Stimulated activated CD8-positive, alpha-beta memory T cell treated with anti-CD3 and anti-CD28 coated beads, Interleukin-12 subunit alpha, Interleukin-12 subunit beta, amount 100 ng/mL, for 1 hour (primary cell): ENCODE measurements at places on chromosomes 7 and 10.

DNA sequence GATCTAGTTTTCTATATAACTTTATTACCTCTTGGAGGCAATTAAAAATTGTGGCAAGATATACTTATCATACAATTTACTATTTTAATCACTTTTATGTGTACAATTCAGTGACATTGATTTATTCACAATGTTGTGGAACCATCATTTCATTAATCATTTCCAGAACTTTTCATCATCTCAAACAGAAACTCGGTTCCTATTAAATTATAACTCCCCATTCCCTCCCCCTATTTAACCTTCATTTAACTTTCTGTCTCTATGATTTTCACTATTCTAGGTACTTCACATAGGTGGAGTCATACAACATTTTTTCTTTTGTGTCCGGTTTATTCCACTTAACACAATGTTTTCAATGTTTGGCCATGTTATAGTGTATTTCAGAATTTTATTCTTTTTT lies 252.8 kb downstream of the REEP3 start:
- DNase-seq: no peak

- DNase-seq: no peak
Measured at GRCh38 chr7:103988468-103989199, 824 bp downstream of the RELN start.

DNA sequence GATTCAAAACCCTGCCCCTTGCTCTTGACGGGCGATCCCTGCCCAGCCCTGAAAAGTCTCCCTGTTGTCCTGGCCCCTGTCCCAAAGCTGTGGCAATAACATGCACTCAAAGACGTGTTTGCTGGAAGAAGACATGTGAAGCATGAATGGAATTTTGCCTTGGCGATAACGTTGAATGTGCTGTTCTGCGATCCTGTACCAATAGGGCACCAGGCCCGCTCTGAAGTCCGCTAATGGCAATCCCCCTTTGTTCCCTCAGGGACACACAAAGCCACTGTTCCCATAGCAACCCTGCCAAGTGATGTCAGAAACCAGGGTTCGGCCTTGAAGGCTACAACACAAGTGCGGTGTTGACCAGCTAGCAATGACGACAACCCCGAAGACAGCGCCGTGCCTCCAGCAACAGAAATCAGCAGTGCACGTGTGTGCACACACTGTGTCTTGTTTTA lies 284.6 kb downstream of the KLF6 start:
- DNase-seq: no peak

DNA sequence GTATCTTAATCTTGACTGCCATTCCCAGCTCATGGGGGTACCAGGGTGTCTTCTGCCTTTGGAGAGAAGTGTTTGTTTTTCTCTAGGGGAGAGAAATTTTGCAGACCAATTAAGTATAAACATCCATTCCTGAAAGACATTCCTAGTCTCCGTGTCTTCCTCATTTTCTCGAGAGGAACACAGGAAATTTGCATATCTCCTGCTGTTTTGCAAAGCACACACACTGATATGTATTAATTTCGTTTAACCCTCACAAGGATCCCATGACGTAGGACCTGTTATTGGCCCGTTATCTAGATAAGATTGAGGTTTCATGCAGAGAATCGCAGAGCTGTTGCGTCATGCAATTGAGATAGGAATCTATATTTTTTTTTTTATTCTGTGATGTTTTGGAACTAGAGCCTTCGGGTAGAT lies 944 bp downstream of the RHBDD2 start:
- peak; percentile 27 for DNase-seq

DNA sequence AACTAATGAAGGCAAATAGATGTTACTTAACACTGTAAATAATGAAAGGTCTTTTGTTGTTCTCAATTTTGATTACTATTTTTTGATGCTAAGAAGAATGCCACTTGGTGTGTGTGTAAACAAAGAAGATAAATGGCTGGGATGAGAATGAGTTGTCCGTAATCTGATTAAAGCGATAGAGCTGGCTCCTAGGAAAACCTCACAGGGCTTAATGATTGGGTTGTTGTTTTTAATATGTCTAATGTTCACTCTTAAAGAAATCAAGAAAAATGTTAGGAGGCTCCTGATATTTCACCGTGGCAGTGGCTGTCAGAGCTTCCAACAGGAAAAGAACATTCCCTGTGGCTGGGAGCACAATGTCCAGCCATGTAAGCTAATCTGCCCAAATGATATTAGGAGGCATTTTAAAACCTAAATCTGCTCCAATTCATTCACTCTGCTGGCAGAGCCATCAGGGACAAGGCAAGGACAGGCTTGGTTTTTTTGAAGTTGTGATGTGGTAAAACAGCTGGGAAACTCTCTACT lies 243.9 kb downstream of the SNX10 start:
- DNase-seq: no peak

GRCh38 chr7:159097661-159098423 lies 46.8 kb downstream of the VIPR2 start:
- DNase-seq: no peak

- no peak for DNase-seq
Measured at GRCh38 chr10:72309290-72310240, 35.8 kb downstream of the DDIT4 start.

- no peak for DNase-seq
Measured at GRCh38 chr7:34165927-34166550, 260.7 kb downstream of the BMPER start.

DNA sequence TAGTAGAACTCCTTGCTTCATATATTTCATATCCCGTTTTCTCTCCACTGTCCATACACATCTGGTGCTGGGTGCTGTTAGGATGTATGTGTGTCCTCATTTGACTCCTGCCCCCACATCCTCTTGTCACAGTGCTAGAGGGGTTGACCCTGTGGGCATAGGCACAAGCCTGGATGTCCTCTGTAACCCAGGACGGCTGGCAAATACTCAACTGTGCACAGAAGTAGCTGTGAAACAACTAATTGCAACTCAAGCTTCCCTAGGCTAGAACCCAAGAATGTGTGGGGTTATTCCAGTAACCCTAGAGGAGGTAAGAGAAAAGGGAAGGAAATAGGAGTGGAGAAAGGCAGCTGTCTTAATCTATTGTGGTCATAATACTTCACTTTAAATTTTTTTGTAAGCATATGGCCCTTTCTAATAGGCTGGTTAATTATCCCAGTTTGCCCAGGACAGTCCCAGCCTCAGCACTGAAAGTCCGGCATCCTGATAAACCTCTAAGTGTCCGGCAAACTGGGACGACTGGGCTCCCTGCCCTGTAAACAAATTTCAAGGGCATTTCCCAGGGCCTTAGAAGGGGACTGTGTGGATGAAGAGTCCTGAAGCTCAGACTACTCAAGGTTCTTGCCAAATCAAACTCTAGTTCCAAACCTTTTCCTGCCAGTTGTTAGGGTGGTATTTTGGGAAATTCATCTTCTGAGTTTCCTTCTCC lies 283.2 kb upstream of the CELF2 start:
- no peak for DNase-seq

DNA sequence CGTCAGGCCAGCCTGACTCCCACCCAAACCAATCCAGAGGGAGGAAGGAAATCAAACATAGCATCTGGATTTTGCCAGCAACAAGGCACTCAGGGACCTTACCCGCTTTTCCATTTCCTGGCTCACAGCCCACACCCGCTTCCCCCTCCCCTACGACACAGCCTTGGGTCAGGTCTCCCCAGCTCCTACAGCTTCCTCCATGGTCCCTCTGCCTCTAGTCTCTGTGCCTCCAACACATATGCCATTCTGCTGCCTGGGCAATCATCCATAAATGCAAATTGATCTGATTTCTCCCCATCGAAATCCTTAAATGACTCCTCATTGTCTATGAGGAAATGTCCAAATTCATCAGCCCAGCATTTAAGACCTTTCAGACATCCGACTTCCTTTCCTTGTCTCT lies 53.2 kb upstream of the CUX1 start:
- DNase-seq: no peak

- DNase-seq: no peak
Measured at GRCh38 chr10:92598321-92598720, 5.4 kb downstream of the KIF11 start.

- DNase-seq: no peak
Measured at GRCh38 chr10:33772370-33773252, 438.1 kb upstream of the NRP1 start.

GRCh38 chr7:44225566-44226395 lies 25.0 kb downstream of the YKT6 start:
- DNase-seq: no peak
